ENCODE measurements at places on chromosomes 4 and X.

DNA sequence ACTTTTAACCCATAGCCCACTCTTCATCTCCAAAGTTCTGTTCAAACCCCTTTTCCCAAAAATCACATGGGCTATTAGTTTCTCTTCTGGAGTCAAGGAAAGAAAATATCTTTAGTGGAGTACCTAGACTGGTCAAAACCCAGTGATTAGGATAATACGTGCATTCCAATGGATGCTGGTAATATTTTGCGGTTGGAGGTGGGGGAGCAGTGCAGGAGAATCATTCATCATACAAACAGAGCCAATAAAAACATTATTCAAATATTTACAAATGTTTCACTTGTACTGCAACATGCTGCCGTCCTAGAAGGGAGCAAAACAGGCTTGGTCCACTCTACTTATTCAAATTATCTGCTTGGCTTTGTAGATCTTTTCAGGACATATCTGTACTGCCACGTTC lies 57.2 kb upstream of the RAB9B start:
- no peak for DNase-seq

DNA sequence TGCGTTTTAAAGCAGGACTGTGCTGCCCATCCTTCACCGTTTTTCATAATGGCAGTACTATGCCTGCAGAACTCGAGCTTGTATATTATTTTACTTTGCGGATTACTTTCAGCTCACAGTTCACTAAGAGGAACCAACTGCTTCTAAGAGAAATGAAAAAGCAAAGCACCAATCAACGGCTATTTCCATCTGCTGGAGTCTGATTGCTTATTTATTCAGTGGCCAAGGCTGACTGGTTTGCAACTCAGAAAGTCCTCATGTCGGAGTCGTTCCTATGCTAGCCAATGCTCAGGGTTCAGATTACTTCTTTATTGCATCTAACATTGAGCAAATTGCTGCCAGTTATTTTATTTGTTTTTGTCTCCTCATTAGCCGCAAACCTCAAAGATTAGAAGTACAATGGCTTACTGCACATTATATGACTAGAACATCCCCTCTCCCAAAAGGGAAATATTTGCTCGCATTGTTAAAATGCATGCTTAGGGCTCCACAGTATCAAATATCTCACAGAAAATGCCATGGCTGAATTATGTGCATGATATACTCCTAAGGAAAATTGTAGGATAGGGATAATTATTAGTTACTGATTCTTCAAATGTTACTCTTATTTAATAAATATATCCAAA lies 1628.2 kb upstream of the ADGRL3 start:
- no peak for DNase-seq

- DNase-seq: no peak
These were observed 62.4 kb downstream of the AFF2 start for GRCh38 chrX:148562846-148563245.

- DNase-seq: no peak
These were observed 639.0 kb downstream of the CENPC start for GRCh38 chr4:66906314-66906713.

DNA sequence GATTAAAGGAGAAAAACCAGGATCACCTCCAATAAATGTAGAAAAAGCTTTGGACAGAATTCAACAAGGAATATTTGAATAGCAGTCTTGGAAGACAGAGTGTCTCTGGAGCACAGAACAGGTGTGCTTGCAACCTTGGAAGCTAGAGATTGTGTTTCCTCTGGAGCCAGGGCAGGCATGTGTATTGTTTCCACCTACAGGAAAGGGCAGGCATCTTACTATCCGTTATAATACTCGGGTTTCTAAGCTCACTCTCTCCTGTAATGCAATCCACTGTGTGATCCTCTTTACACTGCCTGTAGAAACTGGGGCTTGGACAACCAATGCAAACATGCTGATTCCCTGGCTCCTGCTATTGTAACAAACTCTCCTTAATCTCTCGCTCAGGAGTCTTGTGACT lies 14.4 kb downstream of the CCDC110 start:
- DNase-seq: no peak

- DNase-seq: no peak
These were observed 71.7 kb upstream of the S100G start for GRCh38 chrX:16578218-16578617.

DNA sequence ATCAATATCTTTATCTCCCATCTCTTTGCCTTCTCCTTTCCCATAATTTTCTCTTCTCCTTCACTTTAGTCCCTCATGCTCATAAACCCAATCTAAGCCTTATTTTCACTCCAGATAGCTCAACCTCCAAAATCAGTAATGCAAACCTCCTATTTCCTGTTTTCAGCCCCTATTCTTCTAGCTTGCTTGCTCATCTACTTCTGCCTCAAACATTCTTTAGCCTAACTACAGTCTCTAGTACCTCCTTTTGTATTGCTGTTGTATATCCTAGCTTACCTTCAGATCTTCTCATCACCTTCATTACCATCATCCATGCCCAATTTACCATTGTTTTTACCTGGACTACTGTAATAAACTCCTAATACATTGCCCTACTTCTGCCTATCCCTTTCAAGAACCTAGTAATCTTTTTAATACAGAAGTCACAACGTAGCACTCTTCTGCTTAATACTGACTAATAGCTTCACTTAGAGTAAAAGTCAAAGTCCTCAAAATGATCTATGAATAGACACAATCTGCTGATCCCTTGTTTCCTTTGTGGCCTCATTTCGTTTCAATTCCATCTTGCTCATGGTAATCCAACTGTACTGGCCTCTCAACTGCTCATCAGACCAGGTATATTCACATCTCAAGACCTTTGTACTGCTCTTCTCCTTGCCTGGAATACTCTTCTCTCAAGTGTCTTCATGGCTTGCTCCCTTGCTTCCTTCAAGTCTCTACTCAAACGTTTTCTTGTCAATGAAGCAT lies 123.4 kb downstream of the FAM13A start:
- DNase-seq: no peak
